ENCODE measurements at places on chromosomes 1 and 21.

- no peaks in the 10 kb centered on the region for H3K27me3 ChIP-seq
- H3K4me1 ChIP-seq, result no peaks in the 10 kb centered on the region
- no peaks in the 10 kb centered on the region for H3K36me3 ChIP-seq
- no peak overlapping the region for H3K27ac ChIP-seq
- H3K4me3 ChIP-seq, result no peak overlapping the region
These were observed 125.2 kb downstream of the PCBP3 start for GRCh38 chr21:45768740-45769048.

DNA sequence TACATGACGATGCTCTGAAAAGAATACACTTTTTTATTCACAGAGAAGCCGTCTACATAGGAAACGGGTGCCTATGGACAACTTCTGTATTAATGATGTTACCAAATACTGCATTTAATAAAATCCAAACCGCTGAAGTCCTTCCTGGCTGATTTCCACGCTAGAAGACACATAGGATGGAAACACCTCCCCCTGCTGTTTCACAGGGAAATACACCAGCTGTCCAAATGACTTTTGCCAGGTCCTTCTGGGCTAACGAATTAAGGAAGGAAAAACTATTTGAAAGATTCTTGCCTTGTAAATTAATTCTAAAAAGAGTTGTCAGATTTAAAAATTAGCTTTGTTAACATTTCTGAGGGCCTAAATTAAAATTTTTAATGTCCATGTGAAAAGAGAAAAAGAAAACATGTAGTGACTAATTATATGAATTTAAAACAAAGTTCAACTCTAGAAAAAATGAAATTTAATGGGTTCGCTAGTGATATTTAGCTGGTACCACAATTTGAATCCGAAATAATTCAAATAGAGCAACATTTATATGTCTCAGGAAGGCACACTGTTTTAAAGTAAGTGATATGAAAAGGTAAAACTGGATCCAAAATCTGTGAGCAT, 146.0 kb downstream of the RERE start:
- no peak overlapping the region for H3K27ac ChIP-seq
- no peak overlapping the region for H3K4me3 ChIP-seq
- peaks cover 31% of the 10 kb centered on the region for H3K4me1 ChIP-seq
- DNase-seq, result no peak

DNA sequence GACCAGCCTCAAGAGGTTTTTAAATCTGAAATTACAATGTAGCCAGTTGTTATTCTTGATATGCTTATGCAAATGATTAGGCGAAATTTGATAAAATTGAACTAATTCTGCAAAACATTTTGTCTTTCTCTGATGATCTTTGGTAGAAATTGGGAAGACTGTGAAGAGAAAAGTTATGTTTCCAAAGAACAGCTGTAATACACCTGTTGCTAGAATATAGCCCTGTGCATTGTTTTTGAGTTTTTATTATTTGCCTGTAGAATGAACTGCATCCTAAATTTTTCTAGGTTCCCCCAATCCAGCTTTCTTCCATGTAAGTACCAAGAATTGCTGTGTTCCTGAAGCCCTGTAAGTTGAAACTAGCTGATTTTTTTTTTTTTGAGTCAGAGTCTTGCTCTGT, 81.5 kb upstream of the RHOU start:
- H3K4me3 ChIP-seq, result no peak overlapping the region
- no peaks in the 10 kb centered on the region for H3K4me1 ChIP-seq
- no peak overlapping the region for H3K27ac ChIP-seq

- no peak overlapping the region for H3K27ac ChIP-seq
- H3K4me3 ChIP-seq, result no peak overlapping the region
- no peaks in the 10 kb centered on the region for H3K4me1 ChIP-seq
- no peak for DNase-seq
- H3K27me3 ChIP-seq, result no peaks in the 10 kb centered on the region
These were observed 109.8 kb downstream of the ELAVL4 start for GRCh38 chr1:50218344-50219120.

DNA sequence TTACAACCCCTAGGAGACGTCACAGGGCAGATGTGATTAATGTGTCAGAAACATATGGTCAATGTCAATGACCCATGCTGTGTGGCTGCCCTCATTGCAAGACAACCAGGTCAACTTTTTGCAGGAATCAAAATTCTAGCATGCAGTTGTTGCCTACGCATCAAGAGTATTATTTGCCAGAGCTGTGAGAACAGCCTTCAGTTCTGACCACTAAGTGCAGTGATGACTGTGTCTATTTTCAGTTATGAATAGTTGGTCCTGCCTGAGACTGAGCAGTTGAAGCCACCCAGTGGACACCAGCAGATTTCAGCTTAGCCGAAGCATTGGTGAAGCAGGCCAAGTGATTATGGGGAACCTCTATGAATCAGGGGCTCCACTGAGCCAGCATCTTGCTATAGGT, 47.3 kb downstream of the LYPLAL1 start:
- H3K27ac ChIP-seq, result no peak overlapping the region
- H3K4me3 ChIP-seq, result no peak overlapping the region
- H3K36me3 ChIP-seq, result peaks cover 2% of the 10 kb centered on the region

- no peaks in the 10 kb centered on the region for H3K4me1 ChIP-seq
- peaks cover 6% of the 10 kb centered on the region for H3K36me3 ChIP-seq
These were observed 14.3 kb downstream of the RRP15 start for GRCh38 chr1:218299416-218299815.

DNA sequence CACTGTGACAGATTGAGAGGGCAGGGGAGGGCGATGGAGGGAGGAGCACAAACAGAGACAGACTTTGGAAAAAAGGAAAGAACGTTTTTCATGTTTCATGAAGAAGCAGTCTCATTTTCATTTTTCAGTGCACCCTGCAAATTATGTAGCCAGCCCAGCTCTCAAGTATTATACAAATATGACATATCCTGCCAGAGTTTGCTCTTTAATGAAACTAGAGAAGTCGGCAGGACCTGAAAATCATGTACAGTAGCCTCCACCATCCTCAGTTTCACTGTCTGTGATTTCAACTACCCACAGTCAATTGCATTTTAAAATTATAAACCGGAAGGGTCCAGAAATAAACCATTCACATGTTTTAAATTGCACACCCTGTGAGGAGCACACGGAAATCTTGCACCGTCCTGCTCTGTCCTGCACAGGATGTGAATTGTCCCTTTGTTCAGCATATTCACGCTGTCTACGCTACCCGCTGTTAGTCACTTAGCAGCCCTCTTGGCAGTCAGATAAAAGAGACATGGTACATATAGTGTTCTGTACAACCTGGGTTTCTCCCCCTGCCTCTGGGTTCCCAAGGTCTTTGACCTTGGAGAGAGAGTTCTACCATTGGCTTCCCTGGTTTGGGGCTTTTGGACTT, 13.6 kb upstream of the ADARB1 start:
- no peak overlapping the region for H3K4me3 ChIP-seq
- no peak overlapping the region for H3K27ac ChIP-seq
- no peaks in the 10 kb centered on the region for H3K36me3 ChIP-seq

- no peak for DNase-seq
- H3K36me3 ChIP-seq, result no peaks in the 10 kb centered on the region
- H3K4me3 ChIP-seq, result no peak overlapping the region
- no peak overlapping the region for H3K27ac ChIP-seq
These were observed 69.9 kb downstream of the OBSCN start for GRCh38 chr1:228277491-228278431.

GRCh38 chr1:105872817-105873216, 1183.7 kb upstream of the PRMT6 start:
- H3K4me1 ChIP-seq, result no peaks in the 10 kb centered on the region
- H3K27me3 ChIP-seq, result no peaks in the 10 kb centered on the region
- DNase-seq, result no peak
- no peak overlapping the region for H3K4me3 ChIP-seq
- no peak overlapping the region for H3K27ac ChIP-seq

GRCh38 chr21:41781050-41781410, 14.2 kb upstream of the RIPK4 start:
- no peak overlapping the region for H3K4me3 ChIP-seq
- peaks cover 5% of the 10 kb centered on the region for H3K27me3 ChIP-seq
- H3K4me1 ChIP-seq, result peaks cover 3% of the 10 kb centered on the region
- DNase-seq, result no peak
- H3K36me3 ChIP-seq, result no peaks in the 10 kb centered on the region

GRCh38 chr1:82042306-82043060, 241.7 kb downstream of the ADGRL2 start:
- H3K4me3 ChIP-seq, result no peak overlapping the region
- no peaks in the 10 kb centered on the region for H3K4me1 ChIP-seq
- H3K36me3 ChIP-seq, result no peaks in the 10 kb centered on the region
- no peak for DNase-seq
- H3K27me3 ChIP-seq, result no peaks in the 10 kb centered on the region

- H3K4me3 ChIP-seq, result no peak overlapping the region
- H3K27ac ChIP-seq, result no peak overlapping the region
- H3K4me1 ChIP-seq, result peaks cover 48% of the 10 kb centered on the region
- H3K36me3 ChIP-seq, result peaks cover 12% of the 10 kb centered on the region
- H3K27me3 ChIP-seq, result no peaks in the 10 kb centered on the region
These were observed 9.2 kb downstream of the DDI2 start for GRCh38 chr1:15626269-15626950.

GRCh38 chr1:90210633-90211491, 216.0 kb downstream of the ZNF326 start:
- H3K36me3 ChIP-seq, result no peaks in the 10 kb centered on the region
- no peak for DNase-seq
- H3K27ac ChIP-seq, result no peak overlapping the region
- H3K4me3 ChIP-seq, result no peak overlapping the region
- H3K27me3 ChIP-seq, result no peaks in the 10 kb centered on the region

GRCh38 chr21:41672543-41672915, 94.3 kb downstream of the RIPK4 start:
- H3K4me1 ChIP-seq, result no peaks in the 10 kb centered on the region
- H3K27me3 ChIP-seq, result no peaks in the 10 kb centered on the region
- no peak overlapping the region for H3K27ac ChIP-seq
- H3K36me3 ChIP-seq, result no peaks in the 10 kb centered on the region
- no peak overlapping the region for H3K4me3 ChIP-seq

DNA sequence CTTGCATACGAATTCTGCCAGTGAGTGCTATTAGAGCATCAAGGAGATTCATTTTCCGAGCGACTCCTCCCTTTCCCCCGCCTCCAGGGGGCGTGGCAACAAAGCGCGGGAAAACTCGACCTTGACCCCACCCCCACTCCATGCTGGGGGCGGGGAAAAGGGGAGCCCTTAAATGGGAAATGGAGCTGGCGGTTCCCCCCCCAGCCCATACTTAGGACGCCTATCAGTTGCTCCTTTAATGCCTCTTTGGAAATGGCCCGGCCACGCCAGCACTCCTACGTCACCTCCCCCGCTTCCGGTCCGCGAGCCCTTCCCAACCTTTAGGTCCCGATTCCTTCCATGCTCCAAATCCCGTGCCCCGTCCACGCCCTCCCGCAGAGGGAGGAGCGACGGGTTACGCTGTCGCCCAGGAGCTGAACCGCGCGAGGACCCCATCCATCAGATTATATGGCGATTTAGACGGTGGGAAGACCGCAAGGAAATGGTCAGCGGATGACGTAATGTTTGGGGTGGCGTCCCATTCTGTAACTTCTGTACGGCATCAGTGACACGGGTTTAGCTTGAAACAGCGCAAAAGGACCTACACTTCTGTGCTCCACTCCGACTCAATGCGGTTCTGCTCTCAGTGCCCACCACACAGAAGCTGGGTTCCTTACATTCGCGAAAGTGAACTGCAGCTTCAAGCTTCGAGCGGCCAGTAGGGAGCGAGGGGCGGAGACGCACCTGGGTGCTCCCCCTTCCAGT, 702 bp upstream of the ZNF687 start:
- DNase-seq, result peak; percentile 97
- no peaks in the 10 kb centered on the region for H3K27me3 ChIP-seq
- peaks cover 6% of the 10 kb centered on the region for H3K36me3 ChIP-seq
- peaks cover 8% of the 10 kb centered on the region for H3K4me1 ChIP-seq

GRCh38 chr1:233015965-233016364, 65.6 kb downstream of the NTPCR start:
- H3K4me3 ChIP-seq, result no peak overlapping the region
- no peaks in the 10 kb centered on the region for H3K27me3 ChIP-seq
- H3K27ac ChIP-seq, result no peak overlapping the region
- no peaks in the 10 kb centered on the region for H3K4me1 ChIP-seq
- DNase-seq, result no peak

DNA sequence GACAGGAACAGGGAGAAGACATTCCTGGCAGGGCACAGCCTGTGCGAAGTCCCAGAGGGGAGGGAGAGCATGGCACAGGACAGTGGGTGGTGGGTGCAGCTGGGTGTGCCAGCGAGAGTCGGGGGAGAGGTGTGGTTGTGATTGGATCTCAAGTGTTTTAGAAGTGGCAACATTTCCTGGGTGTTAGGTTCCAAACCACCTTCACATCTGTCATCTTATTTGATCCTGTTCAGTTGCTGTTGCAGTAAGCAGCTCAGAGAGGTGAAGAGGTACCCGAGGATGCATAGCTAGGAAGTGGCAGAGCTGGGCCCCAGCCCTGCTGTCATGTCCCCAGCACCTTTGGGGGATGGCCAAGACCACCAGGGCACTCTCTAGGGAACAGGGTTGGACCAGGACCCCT, 22.0 kb upstream of the DISP3 start:
- DNase-seq, result no peak
- H3K4me1 ChIP-seq, result no peaks in the 10 kb centered on the region
- no peak overlapping the region for H3K4me3 ChIP-seq
- H3K27me3 ChIP-seq, result peaks cover 5% of the 10 kb centered on the region
- H3K36me3 ChIP-seq, result no peaks in the 10 kb centered on the region

GRCh38 chr1:117754061-117754969, 148.5 kb downstream of the TENT5C start:
- H3K27me3 ChIP-seq, result no peaks in the 10 kb centered on the region
- peaks cover 18% of the 10 kb centered on the region for H3K4me1 ChIP-seq
- no peaks in the 10 kb centered on the region for H3K36me3 ChIP-seq
- DNase-seq, result peak; percentile 60

- no peaks in the 10 kb centered on the region for H3K36me3 ChIP-seq
- no peak overlapping the region for H3K27ac ChIP-seq
- DNase-seq, result no peak
These were observed 9.8 kb downstream of the TNFRSF18 start for GRCh38 chr1:1196431-1197187.

GRCh38 chr1:84143796-84144565, at the start of gene PRKACB:
Gene PRKACB (plus strand): TSS chr1:84144271. CDS start chr1:84144362, 91 bp downstream.
- H3K27ac ChIP-seq, result no peak within 1 kb of the TSS
- no peak for DNase-seq
- no peaks in the 10 kb centered on the region for H3K36me3 ChIP-seq
- no peaks in the 10 kb centered on the region for H3K4me1 ChIP-seq
- no peaks in the 10 kb centered on the region for H3K27me3 ChIP-seq
- H3K4me3 ChIP-seq, result no peak within 1 kb of the TSS

GRCh38 chr1:79531790-79532189, 525.3 kb upstream of the ADGRL4 start:
- no peaks in the 10 kb centered on the region for H3K4me1 ChIP-seq
- H3K27ac ChIP-seq, result no peak overlapping the region
- no peak for DNase-seq
- H3K4me3 ChIP-seq, result no peak overlapping the region
- no peaks in the 10 kb centered on the region for H3K27me3 ChIP-seq
